ENCODE measurements at places on chromosomes 6 and 20.

DNA sequence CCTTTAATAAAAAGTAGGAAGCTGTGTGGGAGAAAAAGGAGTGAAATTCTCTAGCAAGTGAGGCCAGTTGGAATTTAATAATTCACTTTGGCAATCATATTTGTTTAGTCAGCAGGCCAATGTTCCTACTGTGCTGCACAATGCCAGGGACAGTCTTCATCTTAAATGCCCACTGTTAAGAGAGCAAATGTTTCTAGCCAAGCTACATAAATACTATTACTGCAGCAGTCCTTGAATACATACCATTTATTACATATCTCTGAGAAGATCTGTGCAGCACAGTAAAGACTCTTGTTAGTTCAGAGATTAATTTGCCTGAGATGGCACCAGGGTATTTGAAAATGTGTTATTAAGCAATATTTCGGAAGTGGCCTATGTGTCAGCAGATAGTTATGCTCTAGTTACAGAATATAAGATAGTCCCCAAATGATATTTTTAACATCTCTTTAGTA, 105.4 kb downstream of the OGFRL1 start:
- DNase-seq = no peak

- DNase-seq = no peak
These were observed 5.9 kb downstream of the TMEM239 start for GRCh38 chr20:2822073-2822472.

- no peak for DNase-seq
These were observed 3.5 kb downstream of the COL9A3 start for GRCh38 chr20:62820208-62820961.

- DNase-seq = no peak
These were observed 39.0 kb upstream of the BEND3 start for GRCh38 chr6:107154131-107154800.
